PC-9 (cell line): ENCODE measurements at places on chromosomes 16 and 17. TPM values are rescaled to one million over a fixed set of nuclear protein-coding genes. Genes with fewer than 3 reads are reported as not detected.

The MEOX1 gene
- 0.25 and 0.72 TPM in 2 replicates for total RNA-seq

The METTL23 gene
- 31.7 and 40.5 TPM in 2 replicates for total RNA-seq

DNA sequence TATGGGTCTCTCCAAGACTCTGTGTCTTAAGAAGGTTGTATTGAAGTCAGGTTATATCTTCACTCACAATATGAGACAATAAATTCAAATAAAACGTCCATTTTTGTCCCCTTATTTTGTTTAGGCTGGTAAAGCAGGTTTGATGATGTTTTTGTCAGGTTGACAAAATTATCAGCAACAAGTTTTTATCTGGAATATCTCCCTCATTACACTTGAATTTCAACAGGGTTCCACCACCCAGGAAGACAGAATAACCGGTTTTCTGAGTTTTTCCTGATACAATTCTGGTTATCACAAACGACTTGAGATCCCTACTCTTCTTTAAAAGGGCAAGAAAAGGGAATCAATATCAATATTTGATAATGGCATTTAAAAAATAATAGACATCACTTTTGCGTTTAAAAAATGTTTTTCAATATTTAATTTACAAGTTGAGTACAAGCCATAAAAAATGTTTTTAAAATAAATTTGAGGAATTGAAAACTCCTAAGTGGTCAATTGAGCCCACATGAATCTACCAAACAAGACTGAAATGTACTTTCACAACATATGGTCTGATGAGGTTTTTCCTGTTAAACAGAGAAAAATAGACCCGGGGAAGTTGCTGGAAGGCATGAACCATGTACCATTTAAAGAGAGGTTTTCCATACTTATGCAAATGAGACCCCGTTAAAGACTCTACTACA lies 1.4 kb upstream of the ATP6V0A1 start:
- DNase-seq = no peak
- H3K4me3 ChIP-seq = peak overlapping the region; percentile 24; the same call in 1 of the 2 replicates
- H3K27ac ChIP-seq = peak overlapping the region; percentile 78
- peaks cover 41% of the 10 kb centered on the region for H3K4me1 ChIP-seq
- H3K27me3 ChIP-seq = no peaks in the 10 kb centered on the region

DNA sequence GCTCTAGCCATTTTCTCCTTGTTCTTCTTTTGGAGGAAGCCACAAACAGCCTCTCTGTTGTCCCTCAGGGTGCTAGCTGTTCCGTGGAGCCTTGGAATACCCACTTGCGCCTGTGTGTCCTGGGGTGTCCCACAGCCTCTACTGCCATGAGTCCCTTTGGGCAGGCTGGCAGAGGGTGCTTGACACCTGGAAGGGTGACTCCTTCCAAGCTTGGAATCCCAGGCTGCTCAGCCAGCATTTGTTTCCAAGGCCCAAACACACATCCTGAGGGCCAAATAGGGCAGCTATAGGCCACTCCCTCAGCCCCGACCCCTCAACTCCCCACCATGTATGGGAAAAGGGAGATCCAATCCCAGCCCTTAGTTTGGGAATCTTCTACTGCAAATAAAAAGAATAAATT lies 14.9 kb downstream of the ZNHIT3 start:
- H3K36me3 ChIP-seq = peaks cover 4% of the 10 kb centered on the region; the same call in 1 of the 2 replicates
- DNase-seq = no peak
- no peak overlapping the region for H3K27ac ChIP-seq
- H3K4me1 ChIP-seq = no peaks in the 10 kb centered on the region
- no peak overlapping the region for H3K4me3 ChIP-seq
- H3K27me3 ChIP-seq = no peaks in the 10 kb centered on the region

- no peak overlapping the region for H3K27ac ChIP-seq
- H3K27me3 ChIP-seq = peaks cover 23% of the 10 kb centered on the region
- DNase-seq = no peak
- no peak overlapping the region for H3K4me3 ChIP-seq
- no peaks in the 10 kb centered on the region for H3K36me3 ChIP-seq
These were observed 25.3 kb upstream of the MTMR4 start for GRCh38 chr17:58539698-58540097.
